GM12891 (cell line): ENCODE measurements at places on chromosomes 11 and 22.

DNA sequence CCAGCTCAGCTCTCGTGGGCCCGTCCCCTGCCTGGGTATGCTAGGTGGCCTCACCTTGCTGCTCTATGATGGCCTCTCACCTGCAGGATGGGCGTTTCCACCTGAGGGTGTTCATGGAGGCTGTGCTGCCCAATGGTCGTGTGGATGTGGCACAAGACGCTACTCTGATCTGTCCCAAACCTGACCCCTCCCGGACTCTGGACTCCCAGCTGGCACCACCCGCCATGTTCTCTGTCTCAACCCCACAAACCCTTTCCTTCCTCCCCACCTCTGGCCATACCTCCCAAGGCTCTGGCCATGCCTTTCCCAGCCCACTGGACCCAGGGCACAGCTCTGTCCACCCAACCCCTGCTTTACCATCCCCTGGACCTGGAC is 2.1 kb downstream of the ZP1 start:
- no peak for DNase-seq

DNA sequence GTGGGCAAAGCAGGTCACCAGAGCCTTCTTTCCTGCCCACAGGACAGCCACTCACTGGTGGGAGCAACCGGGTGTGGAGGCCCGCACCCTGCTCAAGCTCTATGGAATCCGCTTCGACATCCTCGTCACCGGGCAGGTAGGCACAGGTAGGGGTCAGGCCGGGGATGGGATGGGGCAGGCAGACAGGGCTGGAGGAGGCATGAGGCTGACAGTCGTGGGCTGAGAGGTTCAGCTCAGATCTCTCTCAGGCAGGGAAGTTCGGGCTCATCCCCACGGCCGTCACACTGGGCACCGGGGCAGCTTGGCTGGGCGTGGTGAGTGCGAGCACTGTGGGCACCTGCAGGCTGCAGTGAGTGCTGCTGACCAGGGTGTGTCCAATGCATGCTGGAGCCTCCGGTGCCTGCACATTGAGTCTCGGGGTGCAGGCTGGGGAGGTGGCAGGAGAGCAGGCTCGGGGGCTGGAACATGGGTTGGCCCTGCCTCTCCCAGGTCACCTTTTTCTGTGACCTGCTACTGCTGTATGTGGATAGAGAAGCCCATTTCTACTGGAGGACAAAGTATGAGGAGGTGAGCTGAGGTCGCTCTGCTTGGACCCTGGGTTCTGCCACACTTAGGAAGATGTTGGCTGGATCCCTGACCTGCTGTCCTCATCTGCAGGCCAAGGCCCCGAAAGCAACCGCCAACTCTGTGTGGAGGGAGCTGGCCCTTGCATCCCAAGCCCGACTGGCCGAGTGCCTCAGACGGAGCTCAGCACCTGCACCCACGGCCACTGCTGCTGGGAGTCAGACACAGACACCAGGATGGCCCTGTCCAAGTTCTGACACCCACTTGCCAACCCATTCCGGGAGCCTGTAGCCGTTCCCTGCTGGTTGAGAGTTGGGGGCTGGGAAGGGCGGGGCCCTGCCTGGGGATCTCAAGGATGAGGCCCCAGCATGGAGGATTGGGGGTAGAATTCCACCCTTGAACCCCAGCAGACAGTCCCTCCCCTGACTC is 6.3 kb downstream of the SLC7A4 start:
- DNase-seq, result no peak

DNA sequence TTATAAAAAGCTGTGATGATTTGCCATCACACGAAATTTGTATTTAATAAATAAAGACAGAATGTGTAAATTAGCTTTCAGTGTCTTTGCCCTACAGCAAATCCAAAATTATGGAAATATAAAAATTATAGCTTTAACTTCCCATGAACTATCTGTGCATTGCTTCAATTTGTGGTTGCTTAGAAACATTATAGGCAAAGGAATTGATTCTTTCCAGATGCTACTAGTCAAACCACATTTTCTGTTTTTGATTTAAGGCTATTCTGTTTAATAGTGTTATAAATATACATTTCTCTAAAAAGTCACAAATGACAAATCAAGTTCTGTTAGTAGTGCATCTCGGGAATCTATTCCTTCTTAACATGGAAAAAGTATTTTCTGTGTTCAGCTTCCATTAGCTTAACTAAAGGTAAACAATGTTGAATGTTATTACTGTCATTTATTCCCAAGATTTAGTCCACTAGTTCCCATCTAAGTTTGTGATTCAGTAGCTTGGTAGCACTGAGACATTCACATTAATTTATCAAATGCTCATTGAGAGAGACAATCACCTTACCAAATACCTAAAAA is 1086.3 kb upstream of the CCDC90B start:
- DNase-seq, result no peak

DNA sequence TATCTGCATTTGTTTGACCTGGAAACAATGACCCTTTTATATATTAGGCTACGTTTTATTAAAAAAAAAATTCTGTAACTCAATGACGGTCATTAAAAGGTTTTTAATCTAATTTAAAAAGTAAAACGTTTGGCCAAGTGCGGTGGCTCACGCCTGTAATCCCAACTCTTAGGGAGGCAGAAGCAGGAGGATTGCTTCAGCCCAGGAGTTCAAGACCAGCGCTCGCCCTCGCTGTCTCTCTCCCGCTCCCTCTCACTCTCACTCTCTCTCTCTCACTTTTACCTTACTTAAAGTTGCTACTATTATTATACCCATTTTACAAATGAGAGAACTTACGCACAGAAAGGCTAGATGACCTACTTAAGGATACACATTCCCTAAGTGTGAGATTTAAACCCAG is 814 bp upstream of the NARS2 start:
- no peak for DNase-seq

DNA sequence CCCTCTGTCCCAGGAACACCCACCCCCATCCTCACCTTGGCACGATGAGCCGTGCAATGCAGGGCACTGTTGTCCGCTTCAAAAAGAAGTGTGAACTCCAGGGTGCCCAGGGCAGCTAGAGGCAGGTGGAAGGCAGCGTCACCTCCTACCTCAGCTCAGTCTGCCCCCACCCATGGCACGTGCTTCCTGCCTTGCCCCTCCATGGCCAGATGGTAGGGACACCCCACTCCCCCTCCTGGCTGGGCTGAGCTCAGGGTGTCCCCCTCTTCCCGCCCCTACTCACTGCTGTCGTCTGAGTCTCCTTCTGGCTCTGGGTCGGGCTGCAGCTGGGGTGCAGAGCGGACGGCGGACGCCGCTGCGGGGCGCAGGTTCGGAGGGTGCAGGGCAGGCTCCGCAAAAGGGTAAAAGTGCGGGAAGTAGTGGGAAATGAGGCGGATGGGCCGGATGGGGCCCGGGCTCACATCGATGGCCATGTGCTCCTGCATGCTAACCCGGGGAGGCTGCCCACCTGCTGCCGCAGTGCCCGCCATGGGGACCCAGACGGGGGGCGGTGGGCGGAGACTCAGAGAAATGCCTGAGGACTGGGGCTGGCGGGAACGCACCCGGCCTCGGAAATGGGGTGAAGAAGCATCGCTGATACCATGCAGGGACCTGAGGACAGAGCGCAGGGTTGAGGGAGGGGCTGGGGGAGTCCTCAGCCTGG is 9.1 kb downstream of the NDUFV1 start:
- DNase-seq, result no peak

DNA sequence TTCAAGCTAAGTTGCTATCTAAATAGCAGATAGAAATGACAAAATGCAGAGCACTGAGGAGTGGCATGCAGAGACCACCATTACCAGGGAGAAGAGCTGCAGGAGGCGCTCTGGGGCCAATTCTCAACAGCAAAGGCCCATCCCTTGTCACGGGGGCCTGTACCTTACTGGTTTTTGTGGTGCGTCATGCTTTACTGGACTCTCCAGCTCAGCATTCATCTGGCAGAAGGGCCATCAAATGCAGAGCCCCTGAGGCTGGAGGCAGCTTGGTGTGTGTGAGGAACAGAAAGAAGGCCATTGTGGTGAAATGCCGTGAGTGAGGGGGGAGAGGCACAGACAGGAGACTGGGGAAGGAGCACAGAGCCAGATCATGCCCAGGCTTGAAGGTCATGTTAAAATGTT is 56.5 kb upstream of the NAV2 start:
- no peak for DNase-seq

DNA sequence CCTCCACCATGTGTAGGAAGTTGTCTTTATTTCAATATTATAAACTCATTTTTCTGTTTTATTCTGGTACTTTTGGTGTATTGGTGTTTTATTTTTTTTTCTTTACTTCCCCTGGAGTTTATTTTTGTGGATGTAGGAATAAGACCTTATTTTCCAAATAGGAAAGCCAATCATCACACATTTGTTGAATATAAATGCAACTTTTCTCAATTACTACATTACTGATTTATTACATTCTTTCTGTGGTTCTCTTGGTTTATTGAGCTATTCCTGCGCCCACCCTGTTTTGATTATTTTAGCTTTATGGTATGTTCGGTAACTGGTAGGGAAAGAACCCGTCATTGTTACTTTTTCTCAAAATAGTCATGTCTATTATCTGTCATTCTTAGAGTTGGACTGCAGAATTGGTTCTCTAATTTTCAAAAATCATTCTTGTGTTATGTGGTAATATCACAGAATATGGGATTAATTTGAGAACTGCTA is 3.6 kb downstream of the IGLL5 start:
- no peak for DNase-seq

DNA sequence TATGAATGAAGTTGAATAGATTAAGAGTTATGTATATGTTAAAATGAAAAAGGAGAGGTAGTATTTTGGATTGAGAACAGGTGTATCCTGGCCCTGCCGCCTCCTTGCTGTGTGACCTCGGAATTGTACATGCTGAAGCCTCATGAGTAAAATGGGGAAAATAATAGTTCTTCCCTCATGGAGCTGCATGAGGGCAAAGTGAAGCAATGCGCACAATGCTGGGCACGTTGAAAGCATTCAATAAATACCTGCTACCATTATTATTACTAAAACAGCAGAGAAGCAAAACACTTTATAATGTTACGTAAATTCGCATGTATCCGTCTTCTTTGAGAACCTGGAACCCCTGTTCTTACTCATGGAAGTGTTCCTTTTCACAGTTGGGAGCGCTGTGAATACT is 5.7 kb downstream of the AMOTL1 start:
- no peak for DNase-seq

- no peak for DNase-seq
Measured at GRCh38 chr11:111696556-111696955, 69.6 kb downstream of the PPP2R1B start.

DNA sequence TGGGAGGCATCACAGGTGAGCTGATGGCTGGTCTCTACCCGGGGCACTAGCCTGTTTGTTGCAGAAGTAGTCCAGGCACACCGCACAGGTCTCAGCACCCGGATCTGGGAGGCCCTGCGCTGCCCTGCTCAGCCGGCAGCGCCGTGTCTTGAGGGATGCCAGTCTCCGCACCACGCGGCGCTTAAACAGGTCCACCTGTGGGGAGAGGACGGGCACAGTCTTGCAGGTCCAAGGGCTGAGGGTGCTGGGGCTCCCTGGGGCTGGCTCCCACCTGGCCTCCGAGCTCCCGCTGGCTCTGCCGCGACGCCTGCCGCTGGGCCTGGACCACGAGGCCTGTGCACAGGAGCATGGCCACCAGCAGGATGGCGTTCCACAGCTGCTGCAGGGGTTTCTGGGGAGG is 7.2 kb downstream of the RNF215 start:
- no peak for DNase-seq

DNA sequence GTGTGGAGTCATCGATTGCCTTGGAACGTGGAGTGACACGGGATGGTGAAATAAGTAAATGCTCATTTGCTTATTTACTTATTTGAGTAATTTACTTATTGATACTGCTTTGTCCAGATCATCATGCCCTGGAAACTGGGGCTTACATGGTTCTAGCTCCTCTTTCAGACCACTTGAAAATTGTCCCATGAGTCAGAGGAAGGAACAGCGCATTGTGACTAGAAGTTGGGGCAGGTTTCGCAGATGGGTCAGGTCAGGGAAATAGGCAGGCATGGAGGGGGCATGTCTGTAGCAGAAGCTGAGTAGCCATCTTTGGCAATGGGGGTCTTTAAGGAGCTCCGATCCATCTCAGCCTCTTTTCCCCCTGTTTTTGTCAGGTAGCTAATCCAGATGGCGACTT is 104.2 kb upstream of the SORL1-AS1 start:
- no peak for DNase-seq

GRCh38 chr11:15969701-15970329 is 386.5 kb downstream of the SOX6 start:
- DNase-seq, result no peak

GRCh38 chr22:37680191-37680851 is 4.9 kb downstream of the LGALS1 start:
- DNase-seq, result no peak

DNA sequence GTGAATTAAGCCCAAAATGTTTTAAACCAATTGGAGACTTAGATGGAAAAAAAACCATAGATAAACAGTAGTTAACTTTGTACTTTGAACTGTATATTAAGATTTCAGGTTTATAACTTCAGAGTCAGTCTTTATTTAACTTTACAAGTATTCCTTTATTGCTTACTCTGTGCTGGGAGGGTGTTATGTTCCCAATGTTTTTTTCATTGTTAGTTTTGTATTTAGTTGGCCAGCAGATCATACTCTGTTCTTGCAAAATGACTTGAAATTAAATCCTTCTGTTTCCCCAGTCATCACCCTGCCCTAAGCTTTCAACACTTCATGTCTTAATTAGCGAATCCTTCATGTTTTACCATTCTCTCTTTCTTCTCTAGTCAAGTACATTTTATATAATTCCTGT is 25.3 kb downstream of the SIK2 start:
- no peak for DNase-seq

DNA sequence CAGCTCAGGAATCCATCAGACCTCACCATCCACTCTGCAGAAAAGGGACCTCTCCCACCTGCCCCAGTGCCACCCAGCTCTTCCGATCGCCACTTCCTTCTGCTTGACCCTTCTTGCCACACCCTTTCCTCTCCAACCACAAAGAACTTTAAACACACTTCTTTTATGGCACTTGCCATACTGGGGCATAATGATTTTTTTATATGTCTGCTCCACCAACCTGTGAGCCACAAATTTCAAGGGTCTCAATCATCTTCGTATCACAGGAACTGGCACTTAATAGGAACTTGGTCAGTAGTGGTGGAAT is 11.7 kb upstream of the MYH9 start:
- no peak for DNase-seq

GRCh38 chr22:19658967-19659804 is 55.1 kb upstream of the SEPTIN5 start:
- no peak for DNase-seq

- no peak for DNase-seq
Measured at GRCh38 chr22:49321477-49322055, 506.1 kb downstream of the BRD1 start.

DNA sequence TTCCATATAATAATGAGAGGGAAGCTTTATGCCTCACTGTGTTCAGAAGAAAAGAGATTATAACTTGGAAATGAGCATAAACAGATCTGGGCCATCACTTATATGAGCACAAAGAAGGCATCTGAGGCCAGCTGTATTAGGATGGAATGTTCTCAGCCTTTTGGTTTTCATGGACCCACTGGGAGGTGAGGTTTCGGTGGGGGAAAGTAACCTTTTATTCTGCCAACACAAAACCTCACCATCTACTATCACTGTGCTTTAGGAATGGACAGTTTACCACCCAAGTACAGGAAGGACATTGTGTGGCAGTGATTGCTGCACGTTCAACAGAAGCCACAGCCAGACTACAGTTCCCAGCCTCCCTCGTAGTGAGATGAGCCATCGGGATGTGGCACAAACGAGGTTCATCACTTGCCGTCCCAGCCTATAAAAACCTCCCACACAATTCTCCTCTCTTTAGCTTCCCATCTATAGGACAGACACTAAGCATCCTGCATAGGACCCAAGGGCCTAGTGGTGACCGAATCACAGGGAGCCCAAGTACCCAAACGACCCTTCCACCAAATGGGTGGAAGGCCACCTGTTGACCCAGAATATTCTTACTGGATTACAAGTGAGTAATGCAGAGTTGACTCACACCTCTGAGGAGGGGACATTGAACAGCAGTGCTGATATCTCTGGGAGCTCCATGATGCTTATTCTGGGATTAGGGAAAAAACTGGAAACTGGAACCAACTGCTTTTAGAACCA is 121.5 kb upstream of the RAG2 start:
- DNase-seq, result no peak
